ENCODE measurements at places on chromosomes 5 and 9.

DNA sequence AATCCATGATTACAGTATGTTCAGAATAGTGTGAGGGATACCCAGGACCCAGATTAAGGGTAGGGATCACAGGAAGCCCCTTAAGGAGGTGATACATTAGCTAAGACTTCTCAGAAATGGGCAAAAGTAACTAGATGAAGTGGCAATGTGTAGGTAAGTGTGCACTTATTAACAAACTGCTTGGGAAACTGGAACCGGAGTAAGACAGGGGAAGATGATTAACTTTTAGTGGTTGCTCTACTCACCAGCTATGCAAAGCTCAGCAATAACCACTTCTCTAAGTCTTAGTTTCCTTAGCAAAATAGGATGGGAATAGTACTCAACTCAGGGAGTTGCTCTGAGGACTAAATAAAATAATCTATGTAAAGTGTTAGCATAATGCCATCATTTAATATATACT, 182.2 kb downstream of the MCTP1 start:
- DNase-seq, result no peak

GRCh38 chr9:110099236-110100095, 108.5 kb downstream of the C9orf152 start:
- no peak for DNase-seq

- no peak for DNase-seq
These were observed 270.2 kb downstream of the SLF1 start for GRCh38 chr5:94888674-94889073.

- no peak for DNase-seq
These were observed 85.7 kb downstream of the ADRB2 start for GRCh38 chr5:148912146-148912545.

GRCh38 chr5:58241389-58241788, 218.5 kb downstream of the PLK2 start:
- DNase-seq, result no peak

- peak; percentile 33 for DNase-seq
These were observed 139.6 kb downstream of the MAN2A1 start for GRCh38 chr5:109829331-109829730.

GRCh38 chr5:141001844-141002604, 35.7 kb downstream of the PCDHAC2 start:
- no peak for DNase-seq

GRCh38 chr5:177972613-177973012, 23.4 kb downstream of the PROP1 start:
- no peak for DNase-seq

GRCh38 chr9:92759446-92759845, 5.2 kb downstream of the BICD2 start:
- DNase-seq, result no peak

GRCh38 chr9:36153746-36154145, 15.4 kb upstream of the CCIN start:
- no peak for DNase-seq

GRCh38 chr5:5017827-5018577, 122.1 kb upstream of the ADAMTS16 start:
- no peak for DNase-seq

- DNase-seq, result no peak
These were observed 278.8 kb downstream of the FANCC start for GRCh38 chr9:95038666-95039065.

- DNase-seq, result no peak
These were observed 1445.1 kb upstream of the CDH9 start for GRCh38 chr5:28483327-28484025.

DNA sequence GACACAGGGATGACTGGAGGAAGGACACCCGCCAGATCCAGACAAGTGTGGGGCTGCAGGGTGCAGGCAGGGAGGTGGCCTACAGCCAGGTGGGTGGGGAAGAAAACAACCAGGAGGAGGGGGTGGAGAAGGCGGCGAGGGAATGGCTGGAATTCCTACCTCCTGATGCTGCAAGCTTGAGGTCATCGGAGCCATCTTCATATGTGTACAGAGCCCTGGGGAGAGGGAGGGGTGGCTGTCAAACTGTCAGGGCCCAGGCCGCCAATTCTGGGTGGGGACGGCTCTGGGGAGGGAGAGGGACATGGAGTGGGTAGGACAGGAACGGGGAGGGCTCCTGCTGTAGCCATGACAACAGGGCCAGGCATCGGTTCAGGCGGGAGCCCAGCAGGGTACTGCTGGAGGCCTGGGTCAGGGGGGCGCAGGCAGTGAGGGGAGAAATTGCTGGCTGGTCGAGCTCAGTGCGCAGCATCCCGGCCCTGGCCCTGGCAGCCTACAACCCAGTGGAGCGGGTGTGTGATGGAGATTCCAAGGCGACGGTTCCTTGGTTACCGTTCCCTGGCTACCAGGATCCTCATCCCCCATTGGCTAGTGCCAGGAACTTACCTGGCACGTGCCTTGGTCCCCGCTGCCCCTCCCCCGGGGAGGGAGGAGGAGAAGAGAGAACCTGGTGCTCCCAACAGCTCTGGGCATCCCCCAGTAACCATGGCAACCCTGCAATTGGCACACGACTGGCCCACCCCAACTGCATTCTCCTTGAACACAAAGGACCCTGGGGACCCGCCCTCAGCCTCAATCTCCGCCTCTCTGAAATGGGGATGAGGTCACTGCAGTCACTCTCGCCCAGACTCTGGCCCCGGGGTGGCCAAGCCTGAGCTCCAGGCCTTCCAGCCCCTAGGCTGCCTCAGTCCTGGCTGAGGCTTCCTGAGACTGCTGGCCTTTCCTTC, 4.5 kb downstream of the DBN1 start:
- DNase-seq, result no peak

DNA sequence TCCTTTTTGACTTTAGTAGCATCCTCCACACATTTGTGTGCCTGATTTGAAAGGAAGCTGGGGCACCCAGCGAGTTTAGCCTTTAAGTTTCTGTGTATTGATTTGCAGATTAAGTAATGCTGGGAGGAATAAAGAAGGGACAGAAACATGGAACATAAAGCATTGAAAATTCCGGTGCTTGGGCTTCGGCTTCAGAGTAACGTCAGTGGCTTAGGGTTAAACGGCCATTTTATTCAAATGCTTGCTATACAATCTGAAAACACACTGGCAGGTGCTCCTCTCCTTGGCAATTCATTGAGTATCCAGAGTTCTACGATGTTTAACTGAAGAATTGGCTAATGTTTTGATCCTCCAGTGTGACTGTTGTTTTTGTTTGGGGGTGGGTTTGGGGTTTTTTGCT, 58.0 kb upstream of the FSD1L start:
- DNase-seq, result no peak

DNA sequence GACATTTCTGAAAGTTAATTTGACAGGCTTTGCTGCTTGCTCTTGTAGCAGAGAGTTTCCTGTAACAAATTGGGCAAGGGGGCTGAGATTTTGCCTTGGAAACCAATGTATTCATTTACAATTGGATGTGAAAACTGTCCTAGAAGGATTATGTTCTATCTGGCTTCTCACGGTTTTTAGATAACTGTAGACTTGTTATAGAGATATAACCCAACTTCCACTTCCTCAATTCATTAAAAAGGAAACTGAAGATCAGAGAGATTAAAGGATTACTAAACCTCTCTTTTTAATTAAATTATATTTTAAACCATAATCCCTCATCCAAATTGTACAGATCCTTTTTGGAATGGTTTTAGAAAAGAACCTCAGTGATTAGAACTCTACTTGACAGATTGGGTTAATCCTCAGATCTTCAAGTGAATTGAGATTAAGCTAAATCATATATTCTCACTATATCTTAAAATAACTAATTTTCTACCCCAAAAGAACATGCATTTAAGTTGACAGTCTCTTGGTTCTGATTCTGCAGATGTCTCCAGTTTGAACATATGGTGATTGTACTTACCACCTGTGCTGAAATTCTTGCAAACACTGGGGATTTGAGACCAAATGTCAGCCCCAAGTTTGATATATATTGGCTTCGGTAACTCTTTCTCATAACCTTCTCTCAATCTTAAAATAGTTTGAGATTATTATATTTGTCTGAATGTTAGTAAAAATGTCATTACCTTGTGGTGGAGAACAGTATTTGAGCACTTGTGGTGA, 130.1 kb upstream of the C9orf72 start:
- no peak for DNase-seq

DNA sequence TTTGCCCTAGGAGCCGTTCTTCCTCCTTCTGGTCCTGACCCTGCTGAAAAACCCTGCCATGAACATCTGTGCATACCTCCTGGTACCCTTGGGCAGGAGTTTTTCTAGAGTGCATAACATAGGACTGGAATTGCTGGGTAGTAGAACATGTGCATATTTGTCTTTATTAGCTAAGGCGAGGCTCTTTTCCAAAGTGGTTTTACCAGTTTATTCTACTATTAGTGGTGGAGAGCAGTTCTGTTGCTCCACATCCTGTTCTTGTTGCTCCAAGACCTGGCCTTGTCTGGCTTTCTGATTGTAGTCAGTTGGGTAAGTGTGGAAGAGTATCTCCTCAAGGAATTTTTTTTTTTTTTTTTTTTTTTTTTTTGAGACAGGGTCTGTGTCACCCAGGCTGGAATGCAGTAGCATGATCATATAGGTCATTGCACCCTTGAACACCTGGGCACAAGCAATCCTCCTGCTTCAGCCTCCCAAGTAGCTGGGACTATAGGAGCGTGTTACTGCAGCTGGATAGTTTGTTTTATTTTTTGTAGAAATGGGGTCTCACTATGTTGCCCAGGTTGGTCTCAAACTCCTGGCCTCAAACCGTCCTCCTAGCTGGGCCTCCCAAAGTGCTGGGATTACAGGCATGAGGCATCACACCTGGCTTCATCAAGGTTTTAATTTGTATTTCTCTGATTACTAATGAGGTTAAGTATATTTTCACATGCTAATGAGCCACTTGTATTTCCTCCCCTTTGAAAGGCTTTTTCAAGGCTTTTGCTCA, 85.2 kb downstream of the SPRY4 start:
- no peak for DNase-seq

DNA sequence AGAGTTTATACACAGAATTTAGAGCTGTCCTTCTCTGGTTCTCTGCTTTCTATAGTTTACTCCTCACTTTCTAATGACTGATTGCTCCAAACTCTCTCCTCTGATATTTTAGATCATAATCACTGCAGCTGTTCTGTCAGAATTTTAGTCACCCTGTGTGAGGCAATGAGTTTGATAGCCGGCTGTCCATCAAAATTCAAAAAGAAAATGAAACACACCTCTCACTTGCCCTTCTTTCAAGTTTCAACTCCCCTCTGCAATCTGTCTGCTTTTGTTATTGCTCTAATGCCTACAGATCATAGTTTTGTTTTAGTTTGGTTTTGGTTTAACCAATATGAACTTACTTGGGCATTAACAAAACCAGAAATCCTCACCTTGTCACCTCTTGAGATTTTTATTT, 23.3 kb upstream of the ABLIM3 start:
- DNase-seq, result no peak

DNA sequence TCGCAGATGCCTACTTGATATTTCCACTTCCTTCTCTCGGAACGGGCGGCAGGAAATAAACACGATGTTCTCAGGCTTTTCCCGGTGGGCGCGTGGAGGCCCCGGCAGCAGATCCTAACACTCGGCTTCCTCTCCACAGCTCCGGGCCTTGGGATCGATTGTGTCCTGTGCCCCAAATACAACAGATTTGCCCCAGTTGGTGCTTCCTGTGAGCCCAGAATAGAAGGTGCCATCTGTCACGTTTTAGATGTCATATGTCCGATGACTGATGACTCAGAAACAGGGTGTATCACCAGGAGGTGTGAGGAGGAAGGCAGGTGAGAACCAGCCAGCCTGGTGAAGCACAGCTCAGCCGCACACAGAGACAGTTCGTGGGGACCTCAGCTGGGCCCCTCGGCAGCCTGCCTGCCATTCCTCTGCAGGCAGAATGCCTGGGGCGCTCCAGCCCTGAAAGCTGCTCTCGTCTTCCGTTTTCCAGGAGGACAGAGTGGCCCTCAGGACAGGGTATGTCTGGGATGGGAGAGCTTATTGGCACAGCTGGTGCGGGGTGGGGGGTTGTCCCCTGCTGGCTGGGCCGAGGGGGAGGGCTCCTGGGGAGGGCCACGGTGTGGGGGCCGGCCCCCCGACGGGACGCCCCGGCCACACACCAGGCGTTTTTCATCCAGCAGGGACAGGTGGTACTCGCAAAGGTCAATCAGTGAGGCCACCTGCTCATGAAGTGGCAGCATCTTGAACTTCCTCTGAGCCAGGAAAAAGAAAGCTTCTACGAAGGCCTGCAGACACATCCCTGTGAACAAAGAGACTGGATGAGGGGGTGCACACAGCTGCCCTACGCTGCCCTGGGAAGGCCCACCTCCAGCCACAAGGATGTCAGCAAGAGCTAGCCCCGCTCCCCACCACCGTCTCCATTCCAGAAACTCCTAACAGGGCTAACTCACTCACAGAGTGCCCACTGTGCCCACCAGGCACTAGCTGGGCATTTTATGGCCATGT, 171.0 kb downstream of the DAB2IP start:
- no peak for DNase-seq

- no peak for DNase-seq
These were observed 14.5 kb downstream of the PHAX start for GRCh38 chr5:126615286-126615685.

DNA sequence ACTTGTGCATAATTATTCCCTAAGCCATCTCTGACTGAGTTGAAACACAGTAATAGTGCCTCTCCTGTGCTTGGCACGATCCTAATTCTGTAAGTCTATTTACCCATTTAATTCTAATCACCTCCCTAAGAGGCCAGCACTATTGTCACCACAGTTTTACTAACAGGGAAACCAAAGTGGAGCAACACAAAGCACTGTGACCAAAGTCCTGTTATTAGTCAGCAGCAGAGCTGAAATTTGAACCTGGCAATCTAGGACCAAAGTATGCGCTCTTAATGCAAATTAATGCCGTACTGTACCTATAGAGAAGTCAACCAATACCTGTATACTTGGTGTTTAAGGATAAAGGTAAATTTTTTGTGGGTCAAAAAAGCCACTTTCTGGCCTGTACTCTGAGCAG, 77.1 kb upstream of the CNTLN start:
- DNase-seq, result no peak

DNA sequence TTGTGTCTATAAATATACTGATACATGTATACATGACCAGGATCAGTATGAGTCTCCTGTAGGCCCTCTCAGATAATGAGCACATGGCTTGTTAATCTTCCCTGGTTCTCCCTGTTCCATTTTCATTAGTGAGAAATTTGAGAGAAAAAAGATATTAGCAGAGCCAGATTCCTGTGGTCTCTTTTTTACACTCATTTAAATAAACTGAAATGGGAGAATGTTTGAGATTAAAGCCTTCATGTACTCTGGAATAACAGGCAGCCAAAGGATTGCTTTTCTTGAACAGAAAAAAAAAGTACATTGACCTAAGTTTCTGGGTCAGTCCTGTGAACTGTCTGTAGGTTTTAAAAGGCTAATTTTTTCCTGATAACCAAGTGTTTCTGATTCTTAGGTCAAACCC, 44.2 kb downstream of the PWWP2A start:
- DNase-seq, result no peak

DNA sequence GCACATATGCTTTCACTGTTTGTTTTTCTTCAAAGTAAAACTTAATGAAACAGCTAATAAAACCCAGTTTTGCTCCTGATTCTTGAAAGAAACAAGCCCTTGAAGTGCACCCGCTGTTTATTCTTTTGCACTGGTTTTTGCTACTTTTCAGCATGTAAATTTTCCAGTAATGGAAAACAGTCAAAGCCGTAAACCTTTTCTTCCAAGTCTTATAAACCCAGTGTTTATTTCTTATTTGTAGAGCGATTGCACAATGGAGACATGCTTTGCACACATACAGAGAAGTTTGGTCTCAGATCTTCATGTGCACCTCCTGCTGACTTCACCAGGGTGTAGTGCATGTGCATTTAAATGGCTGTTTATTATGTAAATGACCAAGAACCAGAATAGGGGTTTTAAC, 51.8 kb downstream of the ATG10 start:
- no peak for DNase-seq

GRCh38 chr5:33276628-33276950, 164.2 kb upstream of the TARS1 start:
- no peak for DNase-seq

- no peak for DNase-seq
These were observed 69.2 kb upstream of the NEK6 start for GRCh38 chr9:124188331-124189110.
